Dermis blood vessel endothelial cell (primary cell): ENCODE measurements at places on chromosomes 3 and 15.

DNA sequence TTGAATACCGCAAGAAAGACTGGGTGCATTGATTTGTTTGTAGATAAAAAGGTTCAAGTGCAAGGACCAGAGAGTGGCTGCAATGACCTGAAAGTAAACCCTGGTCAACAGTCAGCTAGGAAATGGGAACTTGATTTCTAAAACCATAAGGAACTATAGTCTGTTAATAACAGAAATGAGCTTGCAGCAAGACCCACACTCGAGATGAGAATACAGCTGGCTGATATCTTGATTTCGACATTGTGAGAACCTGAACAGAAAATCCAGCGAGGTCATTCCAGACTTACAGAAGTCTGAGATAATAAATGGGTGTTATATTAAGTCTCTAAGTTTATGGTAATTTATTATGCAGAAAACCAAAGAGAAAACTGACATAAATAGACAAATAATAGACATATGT is 177.3 kb downstream of the NFKBIZ start:
- no peak for DNase-seq

- no peak for DNase-seq
Measured at GRCh38 chr3:186060222-186060621, 48.7 kb downstream of the ETV5 start.

DNA sequence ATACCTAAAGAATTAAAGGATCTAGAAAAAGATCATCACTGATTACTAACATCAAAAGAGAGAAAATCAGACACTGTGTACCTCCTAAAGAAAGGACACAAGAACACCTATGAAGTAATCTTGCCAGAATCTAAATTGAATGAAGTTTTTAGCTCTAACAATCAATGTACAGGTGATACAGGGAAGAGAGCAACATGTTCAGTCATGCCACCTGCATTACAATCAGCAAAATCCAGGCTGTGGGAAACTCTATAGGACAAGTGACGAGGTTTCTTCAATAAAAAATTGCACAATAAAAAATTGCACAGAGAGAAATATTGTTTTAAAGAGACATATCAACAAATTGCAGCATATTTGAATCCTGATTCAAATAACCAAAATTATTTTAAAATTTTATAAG is 93.3 kb downstream of the SEMA5B start:
- DNase-seq: no peak

DNA sequence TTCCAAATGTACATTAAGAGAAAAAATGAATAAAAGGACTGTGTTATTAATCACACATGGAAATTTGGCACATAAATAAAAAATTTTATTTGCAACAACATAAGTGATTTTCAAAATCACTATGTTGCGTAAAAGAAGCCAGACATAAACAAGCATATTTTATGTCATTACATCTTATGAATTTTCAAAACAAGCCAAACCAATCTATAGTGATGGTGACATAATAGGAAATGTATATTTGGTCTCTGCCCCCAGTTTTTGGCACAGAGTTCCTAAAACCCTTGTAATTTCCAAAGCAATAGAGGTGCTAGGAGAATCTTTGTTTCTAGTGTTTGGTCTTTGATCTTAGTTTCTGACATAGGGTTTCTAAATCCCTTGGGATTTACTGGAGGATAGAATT is 543.3 kb downstream of the ZBBX start:
- DNase-seq: no peak

DNA sequence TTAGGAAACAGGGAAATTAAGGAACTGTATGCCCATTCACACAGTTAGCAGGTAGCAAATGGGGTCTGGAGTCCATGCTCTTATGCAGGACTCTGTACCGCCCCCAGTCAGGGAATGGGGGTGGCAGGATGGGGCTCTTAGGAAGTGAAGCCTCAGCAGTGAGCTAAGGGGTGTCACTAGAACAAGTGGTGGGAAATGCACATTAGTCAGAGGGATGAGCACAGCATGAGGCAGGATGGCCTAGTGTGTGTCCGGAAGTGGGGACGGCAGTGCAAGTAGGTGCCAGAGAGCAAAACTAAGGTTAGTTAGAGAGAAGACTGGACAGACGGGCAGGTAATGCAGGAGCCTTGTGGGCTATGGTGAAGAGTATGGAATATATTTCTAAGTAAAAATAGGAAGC is 60.7 kb downstream of the ST3GAL6 start:
- peak; percentile 31 for DNase-seq

GRCh38 chr3:49869525-49870126 is at the start of gene CAMKV:
CAMKV (minus strand) TSS chr3:49869906; CDS start chr3:49862388, 7,518 bp downstream.
- no peak for DNase-seq

DNA sequence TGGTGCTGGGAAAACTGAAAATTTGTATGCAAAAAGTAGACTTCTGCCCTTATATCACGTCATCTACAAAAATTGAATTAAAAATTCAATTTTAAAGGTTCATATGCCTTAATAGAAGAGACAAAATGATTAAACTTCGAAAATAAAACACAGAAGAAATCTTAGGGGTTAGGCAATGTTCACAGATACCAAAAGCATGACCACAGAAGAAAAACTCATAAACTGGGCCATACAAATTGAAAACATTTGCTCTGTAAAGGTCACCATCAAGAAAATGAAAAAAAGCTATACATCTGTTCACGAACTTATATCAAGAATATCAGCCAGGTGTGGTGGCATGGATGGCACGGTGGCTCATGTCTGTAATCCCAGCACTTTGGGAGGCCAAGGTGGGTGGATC is 245.1 kb downstream of the PCCB start:
- no peak for DNase-seq

DNA sequence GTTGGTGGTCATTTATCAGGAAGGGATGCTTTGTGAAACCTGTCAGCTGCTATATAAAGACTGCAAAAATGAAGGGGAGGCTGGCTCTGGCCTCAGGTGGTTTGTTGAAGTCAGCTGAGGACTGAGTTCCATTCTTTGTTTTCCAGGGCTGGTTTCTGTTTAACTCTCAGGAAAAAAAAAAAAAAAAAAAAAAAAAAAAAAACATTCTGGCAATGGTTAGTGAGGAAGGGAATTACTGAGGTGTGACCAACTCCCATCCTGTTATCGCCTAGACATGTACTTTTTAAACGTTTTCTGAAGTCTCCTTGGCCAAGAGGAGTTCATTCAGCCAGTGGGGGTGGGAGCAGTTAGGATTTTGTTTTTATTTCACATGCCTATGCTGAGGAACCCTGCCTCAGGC is 316.3 kb downstream of the OXSM start:
- no peak for DNase-seq

- DNase-seq: no peak
Measured at GRCh38 chr3:194637066-194637465, 3.8 kb upstream of the TMEM44 start.

GRCh38 chr3:60010781-60011180 is 961.0 kb upstream of the CFAP20DC start:
- DNase-seq: no peak
